Foreskin fibroblast (primary cell): ENCODE measurements at places on chromosomes 12 and 14.

DNA sequence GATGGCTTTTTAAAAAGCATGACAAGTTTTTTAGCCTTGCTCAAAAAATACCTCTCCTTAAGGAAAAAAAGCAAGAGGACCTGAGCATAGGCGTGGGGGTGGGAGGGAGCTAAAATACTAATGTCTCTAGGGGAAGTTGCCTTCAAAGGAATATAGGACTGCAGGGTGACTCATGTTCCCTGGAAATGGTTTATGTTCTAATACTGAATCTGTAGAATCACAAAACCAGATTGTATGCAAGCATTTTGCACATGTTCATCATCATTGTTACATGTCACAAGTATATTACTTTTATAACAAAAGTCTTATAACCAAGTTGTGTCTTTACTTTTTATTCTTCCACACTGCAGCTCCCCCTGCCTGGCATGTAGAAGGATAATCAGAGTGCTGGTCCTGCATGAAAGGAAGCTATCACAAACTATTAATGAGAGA lies 36.6 kb downstream of the GPR135 start:
- peak; percentile 83 for DNase-seq

DNA sequence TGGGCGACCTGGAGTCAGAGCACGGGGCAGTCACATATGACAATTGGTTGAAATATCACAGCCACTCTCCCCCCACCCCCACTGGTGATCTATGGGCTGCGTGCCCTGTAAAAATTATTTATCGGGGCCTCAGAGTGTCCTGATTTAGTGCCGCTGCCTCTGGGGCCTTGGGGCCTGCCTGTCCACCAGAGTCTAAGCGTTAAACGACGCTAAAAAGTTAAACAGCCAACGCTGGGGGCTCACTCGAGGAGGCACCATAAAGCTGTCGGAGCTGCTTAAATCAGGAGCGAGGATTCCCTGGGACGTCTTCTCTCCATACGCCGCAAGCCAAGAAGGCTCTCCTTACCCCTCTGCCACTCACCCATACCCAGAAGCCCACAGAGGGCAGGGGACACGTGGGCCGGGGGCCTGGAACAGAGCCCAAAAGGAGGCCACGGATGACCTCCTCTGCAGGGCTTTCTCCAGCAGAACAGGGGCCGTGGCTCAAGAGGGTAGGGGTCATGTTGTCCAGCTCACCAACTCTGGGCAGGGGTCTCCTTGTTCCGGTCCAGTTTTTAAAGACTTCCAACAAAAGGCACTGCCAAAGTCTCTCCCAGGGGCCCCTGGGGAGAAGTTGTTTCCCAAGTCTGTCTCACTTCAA lies 42.2 kb downstream of the SMUG1 start:
- no peak for DNase-seq

DNA sequence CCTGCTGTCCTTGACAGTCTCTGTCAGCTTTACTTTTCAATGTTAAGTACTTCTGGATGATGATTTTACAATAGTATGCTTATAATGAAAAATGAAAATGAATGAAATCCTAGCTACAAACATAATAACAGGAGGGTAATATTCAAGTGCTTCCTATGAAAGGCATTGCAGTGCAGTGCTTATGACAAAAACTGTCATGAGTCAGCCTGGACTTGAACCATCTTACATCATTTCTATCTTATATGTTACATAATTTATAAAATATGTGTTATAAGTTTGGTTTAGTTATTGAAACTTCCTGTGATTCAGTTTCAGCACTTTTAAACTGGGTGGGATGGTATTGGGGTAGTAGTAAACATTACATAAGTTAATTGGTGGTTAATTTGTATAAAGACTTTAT lies 451.7 kb downstream of the TMEM117 start:
- DNase-seq, result peak; percentile 28

DNA sequence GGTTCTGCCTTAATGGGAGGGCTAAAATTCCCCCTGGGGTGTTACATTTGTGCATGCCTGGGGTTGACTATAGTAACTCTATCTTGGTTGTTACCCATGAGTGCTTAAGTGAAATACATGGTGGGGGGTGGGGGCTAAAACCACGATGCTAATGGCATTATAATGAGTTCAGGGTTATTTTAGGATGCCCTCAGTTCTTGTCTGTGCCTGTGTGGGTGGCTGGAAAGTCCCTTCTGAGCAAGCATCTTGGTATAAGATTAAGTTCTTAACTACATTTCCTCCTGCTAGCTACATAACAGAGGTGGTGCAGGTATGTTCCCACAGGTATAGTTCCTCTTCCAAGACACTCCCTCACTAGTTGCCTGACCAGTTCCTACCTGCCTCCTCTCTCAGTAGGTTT lies 822.3 kb downstream of the LRFN5 start:
- no peak for DNase-seq

- DNase-seq, result no peak
Measured at GRCh38 chr14:104734051-104734587, 10.1 kb downstream of the ADSS1 start.

GRCh38 chr12:128455851-128456250 lies 188.9 kb downstream of the TMEM132C start:
- no peak for DNase-seq

- DNase-seq, result no peak
Measured at GRCh38 chr12:4648104-4648500, 749 bp downstream of the AKAP3 start.

DNA sequence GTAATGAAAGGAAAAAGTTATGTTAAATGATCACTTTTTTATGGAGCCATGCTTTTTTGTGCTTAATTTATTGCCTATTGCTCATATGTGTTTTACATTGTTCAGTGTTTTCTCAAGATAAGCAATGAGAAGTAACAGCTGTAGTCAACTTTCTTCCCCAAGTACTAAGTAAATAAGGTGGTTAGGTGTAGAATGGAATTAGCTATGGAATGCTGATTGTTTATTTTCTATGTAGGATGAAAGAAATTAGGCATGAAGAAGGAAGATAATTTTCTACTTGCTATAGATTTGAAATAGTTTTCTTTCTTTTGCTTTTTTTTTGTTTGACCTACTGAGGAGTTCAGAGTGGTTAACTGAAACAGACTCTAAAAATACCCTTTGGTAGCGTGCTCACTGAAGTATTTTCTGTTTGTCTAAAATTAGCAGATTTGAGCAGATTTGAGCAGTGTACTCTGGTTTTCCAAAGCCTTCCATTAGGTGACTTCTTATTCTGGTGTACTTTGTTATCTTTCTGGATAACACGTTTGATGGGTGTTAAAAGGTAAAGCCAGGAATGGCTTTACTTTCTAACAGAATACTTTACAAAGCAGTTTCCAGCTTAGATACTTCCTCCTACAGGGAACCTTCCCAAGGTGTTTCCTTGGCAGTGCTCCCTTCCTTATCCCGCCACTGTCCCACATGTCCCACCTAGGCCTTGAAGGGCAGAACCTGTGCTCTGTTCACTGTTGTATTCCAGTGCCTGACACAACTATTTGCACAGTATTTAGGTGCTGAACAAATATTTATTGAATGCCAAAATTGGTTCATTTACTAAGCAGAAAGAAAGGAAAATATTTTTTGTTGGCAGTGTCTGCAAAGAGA lies 56.0 kb downstream of the RASSF3 start:
- DNase-seq, result no peak

DNA sequence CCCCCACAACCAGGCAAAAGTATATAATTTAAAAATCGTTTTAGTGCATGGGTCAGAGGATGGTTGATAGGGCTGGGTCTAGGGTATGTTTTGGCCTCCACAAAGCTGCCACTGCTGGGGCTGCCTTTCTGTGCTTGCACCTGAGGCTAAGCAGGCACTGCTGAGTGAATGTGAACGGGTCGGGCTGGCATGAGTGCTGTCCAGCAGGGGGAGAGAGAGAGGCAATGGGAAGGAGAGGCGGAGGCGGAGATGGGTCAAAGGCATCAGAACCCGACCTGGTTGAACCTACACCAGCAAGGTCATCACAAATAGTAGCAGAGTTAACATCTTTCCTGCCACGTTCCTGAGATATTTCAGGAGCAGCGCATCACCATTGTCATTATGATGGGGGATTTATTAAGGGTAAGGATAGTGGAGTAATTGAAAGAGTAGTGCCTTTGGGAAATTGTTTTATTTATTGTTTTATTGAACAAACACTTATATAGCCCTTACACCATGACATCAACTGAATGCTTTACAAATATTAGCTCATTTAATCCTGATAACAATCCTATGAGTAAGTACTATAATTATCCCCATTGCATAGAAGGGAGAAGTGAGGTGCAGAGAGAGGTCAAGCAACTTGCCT lies 5.8 kb upstream of the NRXN3 start:
- no peak for DNase-seq

GRCh38 chr14:93648440-93649168 lies 139.7 kb downstream of the PRIMA1 start:
- DNase-seq, result no peak

GRCh38 chr14:93654599-93654998 lies 133.7 kb downstream of the PRIMA1 start:
- no peak for DNase-seq

DNA sequence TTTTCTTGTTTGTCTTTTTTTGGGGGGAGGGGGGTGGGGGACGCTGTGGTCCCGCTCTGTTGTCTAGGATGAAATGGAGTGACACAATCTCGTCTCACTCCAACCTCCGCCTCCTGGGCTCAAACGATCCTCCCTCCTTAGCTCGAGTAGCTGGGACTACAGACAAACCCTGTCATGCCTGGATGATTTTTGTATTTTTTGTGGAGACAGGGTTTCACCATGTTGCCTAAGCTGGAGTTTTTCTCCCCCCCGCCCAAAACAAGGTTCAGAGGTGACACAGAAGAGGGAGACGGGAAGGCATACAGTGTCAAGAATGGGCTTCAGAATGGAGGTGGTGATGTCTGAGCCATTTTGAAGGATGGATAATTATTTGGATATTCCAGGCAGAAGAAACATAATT lies 116.9 kb upstream of the ATF1 start:
- DNase-seq, result no peak

GRCh38 chr12:12486661-12487240 lies 75.9 kb downstream of the DUSP16 start:
- DNase-seq, result no peak

DNA sequence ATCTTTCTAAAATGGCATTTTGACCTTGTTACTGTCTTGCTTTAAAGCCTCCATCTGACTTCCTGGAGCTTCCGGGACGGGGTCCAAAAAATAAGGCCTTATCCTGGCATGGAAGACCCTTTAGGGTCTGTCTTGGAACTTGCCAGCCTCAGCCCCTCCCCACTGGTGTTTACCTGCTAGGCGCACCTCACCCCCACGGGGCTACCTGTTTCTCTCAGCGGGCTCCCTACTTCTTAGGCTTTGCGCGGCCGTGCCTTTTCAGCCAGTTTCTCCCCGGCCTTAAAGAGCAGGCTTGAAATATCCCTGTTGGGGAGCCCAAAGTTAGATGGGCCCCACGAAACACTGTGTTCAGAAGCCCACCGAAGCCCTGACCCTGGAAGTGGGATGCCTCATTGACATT lies 5.1 kb downstream of the RTL1 start:
- DNase-seq, result no peak

DNA sequence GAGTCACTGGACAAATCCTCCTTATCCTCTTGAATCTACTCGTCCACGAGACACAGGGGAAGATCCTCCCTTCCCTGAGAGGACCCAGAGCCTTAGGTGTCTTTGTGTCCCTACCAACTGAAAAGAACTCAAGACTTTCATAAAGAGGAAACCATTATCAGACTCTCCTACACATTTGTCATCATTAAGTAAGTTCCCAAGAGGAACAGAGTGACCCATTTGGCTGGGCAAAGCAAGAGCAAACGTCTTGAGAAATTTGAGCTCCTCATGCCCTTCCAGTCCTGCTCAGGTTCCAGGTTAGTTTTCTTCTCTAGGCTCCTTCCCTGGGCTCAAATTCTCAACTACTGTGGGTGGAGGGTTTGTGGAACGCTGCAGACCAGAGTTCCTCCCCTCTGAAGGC lies 5.7 kb downstream of the MLF2 start:
- no peak for DNase-seq

- no peak for DNase-seq
Measured at GRCh38 chr12:41465526-41465925, 277.4 kb downstream of the PDZRN4 start.

DNA sequence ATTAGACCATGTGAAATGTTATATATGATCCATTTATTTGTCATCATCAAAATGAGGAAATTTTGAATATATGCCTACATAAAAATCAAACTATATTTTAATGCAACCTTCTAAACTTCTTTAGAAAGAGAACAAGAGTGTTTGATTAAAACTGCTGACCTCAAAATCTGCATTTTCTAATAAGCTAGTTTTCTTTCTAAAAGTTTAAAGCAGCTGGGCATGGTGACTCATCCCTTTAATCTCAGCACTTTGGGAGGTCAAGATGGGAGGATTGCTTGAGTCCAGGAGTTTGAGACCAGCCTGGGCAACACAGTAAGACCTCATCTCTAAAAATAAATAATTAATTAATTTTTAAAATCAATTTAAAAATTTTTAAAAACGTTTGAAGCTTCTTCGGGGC lies 36.2 kb downstream of the GNPTAB start:
- DNase-seq, result no peak

GRCh38 chr12:131333621-131334440 lies 377.1 kb upstream of the SFSWAP start:
- DNase-seq, result no peak

GRCh38 chr12:52050758-52051541 lies at the start of gene NR4A1:
Gene NR4A1 (plus strand): TSS chr12:52051442. CDS start chr12:52054329, 2,887 bp downstream.
- DNase-seq, result peak; percentile 97

DNA sequence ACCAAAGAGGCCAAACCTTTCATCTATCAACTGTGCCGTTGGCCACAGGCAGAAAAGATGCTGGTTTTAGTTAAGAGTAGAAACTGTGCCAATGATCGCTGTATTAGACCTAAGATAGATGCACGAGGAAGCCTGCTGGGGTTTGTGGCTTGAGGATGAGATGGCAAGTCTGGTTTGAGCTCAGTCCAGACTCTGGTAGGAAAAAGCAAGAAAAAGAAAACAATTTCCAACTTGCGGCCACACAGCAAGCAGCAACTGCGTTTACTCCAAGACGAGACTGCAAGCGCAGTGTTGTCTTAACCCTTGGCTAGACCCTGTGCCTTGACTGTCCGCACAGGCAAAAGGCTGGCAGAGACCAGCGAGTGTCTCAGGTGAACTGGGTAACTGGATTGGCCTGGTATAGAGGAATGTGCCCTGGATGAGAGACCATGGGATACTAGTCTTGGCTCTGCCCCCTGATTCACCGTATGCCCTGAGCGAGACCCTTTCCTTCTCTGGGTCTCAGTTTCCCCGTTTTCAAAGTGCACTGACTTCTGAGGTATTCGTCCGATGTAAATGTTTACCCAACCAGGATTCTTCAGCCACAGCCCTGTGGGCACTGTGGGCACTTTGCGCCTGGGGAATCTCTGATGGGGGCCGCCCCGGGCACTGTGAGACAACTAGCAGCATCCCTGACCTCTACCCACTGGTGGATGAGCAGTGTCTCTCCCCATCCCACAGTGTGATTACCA lies 113.4 kb downstream of the DICER1 start:
- DNase-seq, result no peak

DNA sequence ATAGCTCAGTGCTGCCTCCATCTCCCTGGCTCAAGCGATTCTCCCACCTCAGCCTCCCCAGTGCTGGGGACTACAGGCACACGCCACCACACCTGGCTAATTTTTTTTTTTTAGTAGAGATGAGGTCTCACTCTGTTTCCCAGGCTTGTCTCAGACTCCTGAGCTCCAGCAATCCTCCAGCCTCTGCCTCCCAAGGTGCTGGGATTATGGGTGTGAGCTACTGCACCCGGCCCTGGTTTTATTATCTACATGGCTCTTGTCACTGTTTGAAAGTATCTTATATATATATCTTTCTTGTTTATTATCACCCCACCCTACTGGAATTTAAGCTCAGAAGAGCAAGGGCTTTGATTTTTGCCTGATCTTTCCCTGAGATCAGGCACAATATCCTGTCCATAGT lies 7.6 kb upstream of the TMED10 start:
- no peak for DNase-seq
